Smooth muscle cell of the coronary artery (primary cell): ENCODE measurements at places on chromosomes 2 and 18. TPM values are rescaled to one million over a fixed set of nuclear protein-coding genes. Genes with fewer than 3 reads are reported as not detected.

Gene CNDP1
- not detected in 2 replicates for total RNA-seq

Gene IL1B
- total RNA-seq: 0.82 and 60.4 TPM in 2 replicates

Gene METAP1D
- 3.9 and 8.9 TPM in 2 replicates for total RNA-seq

Gene OR6B2
- total RNA-seq: not detected in 2 replicates

Gene ESCO1
- total RNA-seq: 4.3 and 11.7 TPM in 2 replicates

Gene PRKAG3
- 4.1 TPM in 1 of 2 replicates, not detected in the other for total RNA-seq

Gene RPIA
- total RNA-seq: 5.1 and 6.5 TPM in 2 replicates

Gene SLC9A4
- total RNA-seq: not detected in 2 replicates
